Metanephros (tissue), 2 donors: ENCODE measurements at places on chromosomes 4 and X. TPM values are rescaled to one million over a fixed set of nuclear protein-coding genes. Genes with fewer than 3 reads are reported as not detected.

Gene FDCSP
- total RNA-seq: 0.82 TPM

Gene MYOZ2
- total RNA-seq: 10.6 TPM

Gene SLC9B1
- total RNA-seq: 5.0 TPM

Gene KCND1
- total RNA-seq: 2.7 TPM

Gene AFP
- 34.0 TPM for total RNA-seq

Gene H2AZ1
- 144 TPM for total RNA-seq

Gene PTPN13
- 117 TPM for total RNA-seq

Gene ZGRF1
- total RNA-seq: 13.6 TPM

Gene NWD2
- total RNA-seq: 0.06 TPM

Gene MAP7D2
- 0.93 TPM for total RNA-seq

Gene CFI
- 97.7 TPM for total RNA-seq
